Bronchial epithelial cell (primary cell): ENCODE measurements at places on chromosomes 13 and 19. TPM values are rescaled to one million over a fixed set of nuclear protein-coding genes. Genes with fewer than 3 reads are reported as not detected.

ARRDC5 gene
- not detected in 2 replicates for total RNA-seq

CEACAM4 gene
- total RNA-seq = not detected in 2 replicates

HS6ST3 gene
- under 0.01 TPM in 1 of 2 replicates, not detected in the other for total RNA-seq

MBD3L3 gene
- total RNA-seq = not detected in 2 replicates

LGALS14 gene
- not detected in 2 replicates for total RNA-seq

GADD45B gene
- total RNA-seq = 25.8 and 26.1 TPM in 2 replicates

THSD8 gene
- not detected in 2 replicates for total RNA-seq

HCST gene
- total RNA-seq = 1.3 TPM in 1 of 2 replicates, not detected in the other

PGLYRP2 gene
- total RNA-seq = not detected in 2 replicates

FCAR gene
- total RNA-seq = not detected in 2 replicates

GJB2 gene
- 192 and 432 TPM in 2 replicates for total RNA-seq

CPB2 gene
- total RNA-seq = not detected in 2 replicates

ANGPTL8 gene
- total RNA-seq = not detected in 2 replicates

CCDC122 gene
- total RNA-seq = 4.7 and 11.9 TPM in 2 replicates

RFXANK gene
- total RNA-seq = 50.3 and 91.9 TPM in 2 replicates

ZIK1 gene
- total RNA-seq = 7.4 and 8.4 TPM in 2 replicates
